ENCODE measurements at places on chromosomes 12 and 14.

DNA sequence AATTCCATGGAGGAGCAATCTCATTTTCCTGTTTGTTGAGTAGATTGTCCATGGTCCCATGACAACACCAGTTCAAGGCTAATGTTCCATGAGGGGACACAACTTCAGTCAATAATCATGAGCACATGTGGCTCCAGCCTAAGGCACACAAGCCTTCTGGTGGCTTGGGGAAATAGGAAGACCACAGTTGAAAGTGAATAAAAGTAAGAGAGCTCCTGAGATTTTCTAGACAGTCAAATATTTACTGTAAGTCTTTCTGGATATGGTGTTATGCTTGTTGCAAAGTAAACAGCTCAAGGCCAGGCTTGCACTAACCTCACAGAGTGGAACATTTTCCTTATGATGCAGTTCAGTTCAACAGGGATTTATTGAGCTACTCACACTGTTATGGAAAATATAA lies 206.9 kb upstream of the SLC38A2 start:
- DNase-seq = no peak

DNA sequence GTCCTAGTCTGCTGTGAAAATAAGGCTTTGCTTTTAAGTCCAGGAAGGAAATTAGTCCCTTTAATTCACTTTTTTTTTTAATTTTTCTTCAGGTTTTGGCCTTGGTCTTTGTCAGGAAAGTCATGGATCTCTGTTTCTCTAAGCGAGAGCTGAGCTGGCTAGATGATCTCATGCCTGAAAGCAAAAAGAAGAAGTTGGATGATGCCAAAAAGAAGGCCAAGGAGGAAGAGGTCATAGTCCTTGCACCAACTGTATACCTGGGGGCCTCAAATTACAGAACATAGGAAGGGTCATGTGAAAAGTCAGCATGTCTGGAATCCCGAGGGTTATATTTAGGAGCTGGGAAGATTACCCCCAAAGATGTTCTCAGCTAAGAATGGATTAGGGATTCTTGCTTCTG lies 72.3 kb downstream of the SLC4A8 start:
- no peak for DNase-seq

DNA sequence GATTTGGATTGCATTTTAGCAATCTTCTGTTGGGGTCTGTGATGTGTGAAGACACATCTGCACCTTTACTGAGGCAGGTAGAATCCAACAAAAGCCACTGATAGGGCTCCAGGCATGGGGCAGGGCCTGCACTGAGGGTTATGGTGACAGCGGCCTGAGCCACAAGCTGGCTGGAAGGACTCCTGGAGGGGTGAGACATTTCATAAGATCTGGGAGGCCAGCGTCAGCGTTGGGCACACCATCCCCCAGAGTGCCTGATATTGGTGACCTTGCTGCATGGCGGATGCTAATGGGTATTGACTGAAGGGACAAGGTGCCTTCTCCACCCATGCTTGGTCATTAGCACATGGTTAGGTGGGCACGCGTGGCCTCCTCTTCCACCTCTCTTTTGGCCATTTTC lies 187.6 kb downstream of the CACNA1C start:
- no peak for DNase-seq

DNA sequence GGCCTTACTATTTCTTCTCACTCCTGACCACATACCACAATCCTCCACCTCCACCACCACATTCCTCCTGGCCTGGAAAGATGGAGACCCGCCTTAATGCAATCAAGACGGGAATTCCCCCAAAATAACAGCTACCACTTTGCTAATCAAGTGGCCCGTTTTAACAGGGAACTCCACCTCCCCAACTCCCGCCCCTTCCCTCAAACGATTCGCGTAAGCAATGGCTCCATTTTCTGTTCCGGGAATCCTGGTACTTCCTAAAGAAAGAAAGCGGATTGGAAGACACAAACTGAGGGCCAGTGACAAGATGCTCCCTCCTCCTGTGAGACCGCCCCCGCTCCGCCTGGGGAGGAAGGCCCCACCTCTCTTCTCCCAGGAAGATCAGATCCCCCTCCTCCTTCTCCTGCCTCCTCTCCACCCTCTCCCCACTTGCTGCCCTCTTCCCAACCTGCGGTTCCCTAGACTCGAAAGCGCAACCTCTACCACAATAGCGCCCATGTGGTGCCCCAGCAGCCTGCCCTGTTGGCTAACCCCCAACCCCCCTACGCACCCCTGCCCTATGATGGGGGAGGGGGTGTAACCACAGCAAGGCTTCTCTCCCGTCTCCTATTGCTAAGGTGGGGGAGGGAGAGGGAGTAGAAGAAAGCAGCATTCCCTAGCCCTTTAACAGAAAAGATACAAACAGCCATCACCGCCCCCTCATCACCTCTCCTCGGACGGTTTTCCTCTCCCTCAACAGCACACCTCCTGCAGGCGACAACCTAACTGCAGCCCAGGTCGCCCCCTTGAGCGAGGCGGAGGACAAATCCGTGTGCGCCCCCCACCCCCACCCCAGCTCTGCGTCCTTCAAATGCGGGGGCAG lies 777 bp downstream of the ARF3 start:
- peak; percentile 41 for DNase-seq

DNA sequence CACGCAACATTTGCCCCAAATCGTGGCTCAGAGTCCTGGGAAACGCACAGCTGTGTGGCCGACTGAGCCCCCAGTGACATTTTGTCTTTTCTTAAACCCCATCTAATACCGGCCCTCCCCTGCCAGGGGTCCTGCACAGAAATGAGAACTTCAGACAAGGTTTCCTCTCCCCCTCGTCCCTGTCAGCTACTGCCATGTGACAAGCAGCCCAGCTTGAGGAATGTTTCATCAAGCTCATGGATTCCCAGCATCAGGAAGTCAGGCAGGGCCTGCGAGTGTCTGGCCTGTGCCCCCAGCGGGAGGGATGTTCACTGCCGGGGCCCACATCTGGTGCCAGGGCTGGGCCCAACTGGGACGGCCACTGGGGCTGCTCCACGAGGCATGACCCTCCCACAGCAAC lies 15.9 kb downstream of the MMP17 start:
- no peak for DNase-seq

- no peak for DNase-seq
Measured at GRCh38 chr12:116971222-116971621, 60.5 kb downstream of the FBXW8 start.

GRCh38 chr12:60071759-60072191 lies 475.9 kb downstream of the SLC16A7 start:
- no peak for DNase-seq

- DNase-seq = no peak
Measured at GRCh38 chr12:4216187-4216927, 57.2 kb upstream of the CCND2 start.

DNA sequence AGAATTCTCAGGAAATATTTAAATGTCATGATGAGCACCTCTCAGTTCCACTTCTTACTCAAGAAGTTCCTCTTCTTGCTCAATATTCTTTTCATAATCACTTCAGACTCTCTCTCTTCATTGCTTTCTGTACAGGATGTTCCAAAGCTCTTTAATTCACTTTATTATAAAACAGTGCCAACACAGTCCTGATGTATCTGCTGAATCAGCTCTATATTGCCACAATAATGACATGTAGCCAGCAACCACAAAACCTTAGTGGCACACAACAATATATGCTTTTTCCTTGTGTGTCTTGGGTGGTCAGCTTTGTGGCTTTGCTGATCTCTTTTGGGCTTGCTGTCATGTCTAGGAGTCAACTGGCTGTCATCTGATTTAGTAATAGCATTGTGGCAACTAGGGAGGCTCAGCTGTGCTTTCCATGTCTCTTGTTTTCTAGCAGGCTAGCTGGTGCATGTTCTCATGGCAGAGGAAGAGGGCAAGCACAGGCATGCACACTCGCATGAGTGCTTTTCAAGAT lies 52.8 kb upstream of the SLC2A13 start:
- no peak for DNase-seq

GRCh38 chr14:60092526-60092920 lies 800 bp downstream of the PCNX4 start:
- no peak for DNase-seq

GRCh38 chr14:22213120-22213519 lies 375.9 kb downstream of the DAD1 start:
- no peak for DNase-seq

DNA sequence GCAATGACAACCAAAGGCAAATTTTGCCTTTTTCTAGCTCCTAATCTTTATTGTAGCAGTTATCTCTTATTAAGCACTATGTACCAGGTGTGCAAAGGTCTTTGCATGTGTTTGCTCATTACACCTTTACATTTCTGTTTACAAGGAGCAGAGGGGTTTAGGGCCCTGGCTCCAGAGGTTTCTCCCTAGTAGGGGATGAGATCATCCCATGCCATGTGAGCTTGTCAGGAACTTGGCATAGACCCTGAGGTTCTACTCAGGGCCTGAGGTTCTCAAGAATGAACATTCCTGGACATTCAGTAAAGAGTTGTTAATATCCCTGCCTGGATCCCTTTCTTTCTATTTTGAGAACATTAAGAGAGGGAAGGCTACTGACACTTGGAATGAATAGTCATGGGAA lies 292.0 kb downstream of the RPAP3 start:
- DNase-seq = no peak

DNA sequence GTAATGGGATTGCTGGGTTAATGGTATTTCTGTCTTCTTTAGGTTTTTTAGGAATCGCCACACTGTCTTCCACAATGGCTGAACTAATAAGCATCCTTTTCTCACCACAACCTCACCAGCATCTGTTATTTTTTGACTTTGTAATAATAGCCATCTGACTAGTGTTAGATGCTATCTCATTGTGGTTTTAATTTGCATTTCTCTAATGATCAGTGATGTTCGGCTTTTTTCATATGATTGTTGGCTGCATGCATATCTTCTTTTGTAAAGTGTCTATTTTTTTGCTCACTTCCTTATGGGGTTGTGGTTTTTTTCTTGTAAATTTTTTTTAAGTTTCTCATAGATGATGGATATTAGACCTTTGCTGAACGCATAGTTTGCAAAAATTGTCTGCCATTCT lies 377.9 kb downstream of the GALC start:
- DNase-seq = no peak

GRCh38 chr14:35044939-35045797 lies 904 bp upstream of the FAM177A1 start:
- DNase-seq = no peak

DNA sequence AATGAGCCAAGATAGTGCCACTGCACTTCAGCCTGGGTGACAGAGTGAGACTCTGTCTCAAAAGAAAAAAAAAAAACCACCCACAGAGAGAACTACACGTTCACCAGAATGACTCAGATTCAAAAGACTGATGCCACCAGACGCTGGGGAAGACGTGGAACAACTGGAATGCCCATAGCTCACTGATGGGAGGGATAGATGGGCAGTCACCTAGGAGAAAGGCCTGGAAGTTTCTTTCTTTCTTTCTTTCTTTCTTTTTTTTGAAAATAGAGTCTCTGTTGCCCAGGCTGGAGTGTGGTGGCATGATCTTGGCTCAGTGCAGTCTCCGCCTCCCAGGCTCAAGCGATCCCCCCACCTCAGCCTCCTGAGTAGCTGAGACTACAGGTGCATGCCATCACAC lies 10.0 kb upstream of the KLC1 start:
- DNase-seq = no peak

- no peak for DNase-seq
Measured at GRCh38 chr12:12700254-12700653, 4.3 kb upstream of the GPR19 start.

DNA sequence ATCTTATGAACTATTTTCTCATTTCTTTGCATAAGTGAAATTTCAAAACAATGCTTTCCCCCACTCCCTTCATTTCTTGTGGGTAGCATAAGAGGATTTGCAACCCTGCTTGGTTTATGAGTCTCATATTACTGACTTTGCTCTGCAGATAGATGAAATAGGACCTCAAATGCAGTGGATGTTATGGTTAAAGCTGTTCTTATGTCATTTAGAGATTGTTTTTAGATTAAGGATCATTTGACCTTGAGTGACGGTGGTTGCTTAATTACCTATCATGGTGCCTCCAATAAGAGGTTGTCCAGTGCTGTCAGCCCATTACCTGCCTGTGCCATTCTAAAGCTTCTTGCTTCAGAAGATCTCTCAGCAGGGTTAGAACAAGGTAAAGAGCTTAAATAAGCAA lies 351.4 kb upstream of the ATP2B1 start:
- DNase-seq = no peak

- DNase-seq = peak; percentile 23
Measured at GRCh38 chr12:78696267-78696666, 168.3 kb upstream of the SYT1 start.

GRCh38 chr14:97367278-97367677 lies 570.1 kb downstream of the VRK1 start:
- no peak for DNase-seq

GRCh38 chr12:123971770-123972456 lies 718 bp downstream of the CCDC92 start:
- peak; percentile 54 for DNase-seq

- DNase-seq = no peak
Measured at GRCh38 chr12:34396861-34397590, 374.7 kb downstream of the ALG10 start.

GRCh38 chr14:94028450-94028826 lies 2.3 kb downstream of the OTUB2 start:
- DNase-seq = peak; percentile 39

DNA sequence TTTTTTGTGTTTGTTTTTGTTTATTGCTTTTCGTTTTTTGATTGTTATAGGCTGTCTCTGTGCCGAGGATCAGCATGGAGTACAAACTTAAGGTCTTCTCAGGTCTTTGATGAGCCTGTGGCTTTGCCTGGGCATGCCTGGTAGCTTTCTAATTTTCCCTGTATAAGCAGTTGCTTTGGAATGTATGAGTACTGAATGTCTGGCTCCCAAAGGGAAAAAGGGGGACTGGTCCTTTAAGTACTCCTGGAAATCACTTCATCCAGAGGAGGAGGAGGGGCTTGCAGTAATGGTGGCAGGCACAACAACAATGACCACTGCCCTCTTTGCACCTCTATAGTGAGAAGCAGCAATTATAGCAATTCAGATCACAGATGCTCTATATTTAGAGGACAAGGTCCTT lies 67.6 kb upstream of the TTC7B start:
- DNase-seq = no peak

DNA sequence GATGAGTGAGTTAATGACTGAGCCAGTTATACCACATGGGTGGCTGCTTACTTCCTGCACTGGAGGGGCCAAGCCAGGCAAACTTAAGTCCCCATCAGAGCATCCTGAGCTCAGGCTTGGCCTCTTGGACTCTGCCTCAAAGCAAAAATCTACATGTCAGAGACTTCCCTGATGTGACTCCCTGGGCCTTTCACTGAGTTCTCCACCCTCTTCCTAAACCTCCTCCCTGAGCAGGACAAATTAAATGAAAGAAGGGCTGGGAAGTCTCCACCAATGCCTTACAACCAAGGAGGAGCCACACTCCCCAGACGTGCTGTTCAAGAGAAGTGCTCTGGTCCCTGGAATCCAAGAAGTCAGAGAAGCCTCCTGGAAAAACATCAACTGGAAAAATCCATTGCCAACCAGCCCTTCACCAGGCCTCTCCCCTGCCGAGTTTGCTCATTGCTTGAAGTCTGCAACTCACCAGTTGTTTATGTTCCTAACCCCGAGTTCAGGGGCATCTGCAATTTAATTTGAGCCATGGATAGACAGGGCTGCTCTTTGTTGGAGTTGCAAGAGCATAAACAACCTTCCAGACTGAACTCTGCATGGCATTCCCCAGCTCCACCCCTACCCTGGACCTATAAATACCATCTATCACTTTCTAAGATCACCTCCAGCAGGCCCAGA lies 160.5 kb downstream of the ANO2 start:
- no peak for DNase-seq

All from dermis microvascular lymphatic vessel endothelial cell (primary cell).